Activated CD8-positive, alpha-beta memory T cell treated with anti-CD3 and anti-CD28 coated beads, Interleukin-2, amount 50 U/mL, for 48 hours (primary cell): ENCODE measurements at places on chromosomes 7 and 10.

DNA sequence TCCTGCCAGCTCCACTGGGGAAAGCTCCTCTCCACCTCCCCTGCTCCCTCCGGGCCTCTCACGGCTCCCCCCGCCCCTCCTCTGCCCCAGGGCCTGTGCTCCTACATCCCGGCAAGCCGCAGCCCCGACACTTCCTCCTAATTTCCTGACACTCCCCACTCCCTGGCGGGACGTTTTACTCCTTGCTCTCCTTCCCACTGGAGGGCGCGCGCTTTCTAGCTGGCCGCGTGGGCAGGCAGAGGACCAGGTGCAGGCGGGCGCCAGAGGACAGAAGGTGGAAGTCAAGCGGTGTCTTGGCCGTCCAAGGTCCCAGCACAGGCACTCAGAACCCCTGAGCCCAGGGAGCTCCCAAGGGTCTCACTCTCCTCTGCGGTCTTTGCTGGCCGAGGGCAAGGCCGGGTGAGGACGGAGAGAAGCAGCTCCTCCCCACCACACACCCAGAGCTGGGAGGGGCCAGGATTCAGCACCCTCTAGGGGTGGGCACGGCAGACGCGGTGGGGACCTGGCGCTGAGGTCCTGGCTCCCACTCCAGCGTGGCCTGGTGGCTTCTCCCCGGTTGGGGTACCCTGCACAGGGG lies 19.1 kb downstream of the ADAM8 start:
- DNase-seq, result peak; percentile 76

DNA sequence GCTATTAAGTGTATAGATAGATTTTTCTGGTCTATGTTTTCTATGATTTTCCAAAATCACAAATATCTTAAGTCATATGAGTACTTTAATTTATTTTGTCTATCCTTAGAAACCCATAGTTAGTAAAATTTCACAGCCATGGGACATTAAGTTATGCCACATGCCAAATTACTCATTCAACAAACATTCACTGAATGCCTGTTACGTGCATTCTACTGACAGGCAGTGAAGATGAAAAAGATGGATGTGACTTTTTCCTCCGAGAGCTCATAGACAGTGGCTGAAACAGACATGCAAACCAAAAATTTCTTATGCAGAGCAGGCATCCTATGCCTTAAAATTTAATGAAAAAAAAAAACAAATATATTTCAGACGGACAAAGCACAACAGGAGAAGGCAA lies 84.9 kb downstream of the CHRM2 start:
- DNase-seq, result no peak

- DNase-seq, result no peak
Measured at GRCh38 chr7:2515424-2516193, 4.0 kb upstream of the LFNG start.

GRCh38 chr10:126569513-126570244 lies 100.8 kb downstream of the C10orf90 start:
- no peak for DNase-seq

GRCh38 chr7:30973791-30974604 lies 10.2 kb downstream of the GHRHR start:
- peak; percentile 34 for DNase-seq

GRCh38 chr10:97673736-97674525 lies 13.1 kb downstream of the AVPI1 start:
- DNase-seq, result no peak

GRCh38 chr7:1087952-1088920 lies at the start of gene GPER1:
Gene GPER1 (plus strand): TSS chr7:1088113. CDS start chr7:1091729, 3,616 bp downstream.
- no peak for DNase-seq

DNA sequence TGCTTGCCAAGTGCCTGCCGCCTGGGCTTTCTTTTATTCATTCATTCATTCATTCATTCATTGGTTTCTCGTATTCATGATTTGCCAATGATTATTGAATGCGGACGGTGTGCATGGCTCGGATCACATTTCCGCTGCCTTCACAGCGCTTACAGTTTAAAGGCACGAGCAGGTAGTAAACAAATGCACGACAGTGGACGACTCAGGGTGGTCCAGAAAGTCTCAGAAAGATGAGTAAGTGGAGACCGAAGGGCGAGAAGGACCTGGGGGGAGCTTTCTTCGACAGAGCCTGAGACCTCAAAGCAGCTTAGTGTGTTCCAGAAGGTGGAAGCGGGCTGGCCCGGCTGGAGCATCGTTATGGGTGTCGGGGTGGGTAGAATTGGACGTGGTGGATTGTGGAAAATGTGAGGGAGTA lies 506 bp downstream of the MCM10 start:
- DNase-seq, result peak; percentile 61

GRCh38 chr10:95531058-95531809 lies 29.9 kb downstream of the SORBS1 start:
- DNase-seq, result no peak

DNA sequence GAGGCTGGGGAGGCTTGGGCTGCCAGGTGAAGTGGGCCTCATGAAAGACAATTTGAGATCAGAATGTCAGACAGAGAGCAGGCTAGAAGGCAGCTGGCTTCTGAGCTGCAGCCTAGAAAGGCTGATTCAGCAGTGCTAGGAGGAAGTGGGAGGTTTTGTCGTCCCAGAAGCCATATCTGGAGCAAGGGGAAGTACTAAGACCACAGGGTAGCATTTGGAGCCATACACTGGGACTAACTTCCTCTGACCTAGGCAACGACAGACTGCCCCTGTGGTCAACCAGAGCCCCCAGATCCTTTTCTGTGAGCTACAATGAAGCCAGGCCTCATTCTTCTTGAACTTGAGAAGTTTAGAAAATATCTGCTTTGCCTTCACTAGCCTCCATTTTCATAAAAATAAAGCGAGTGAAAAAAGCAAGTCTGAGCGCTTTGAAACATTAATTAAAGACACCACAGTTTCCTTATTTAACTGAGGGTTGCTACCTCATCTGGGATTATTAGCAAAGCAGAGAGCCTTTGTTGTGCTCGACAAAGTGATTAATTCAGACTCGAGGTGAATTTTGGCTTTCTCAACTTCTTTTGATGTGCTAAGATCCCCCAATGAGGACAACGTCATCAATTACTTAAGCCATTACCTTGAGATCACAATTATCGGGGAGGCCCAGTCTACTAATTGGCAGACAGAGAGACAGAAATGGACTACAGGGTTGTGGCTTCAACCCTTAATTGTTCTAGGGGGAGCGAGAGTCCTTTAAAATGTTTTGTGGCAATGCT lies 26.6 kb downstream of the TBXAS1 start:
- no peak for DNase-seq

DNA sequence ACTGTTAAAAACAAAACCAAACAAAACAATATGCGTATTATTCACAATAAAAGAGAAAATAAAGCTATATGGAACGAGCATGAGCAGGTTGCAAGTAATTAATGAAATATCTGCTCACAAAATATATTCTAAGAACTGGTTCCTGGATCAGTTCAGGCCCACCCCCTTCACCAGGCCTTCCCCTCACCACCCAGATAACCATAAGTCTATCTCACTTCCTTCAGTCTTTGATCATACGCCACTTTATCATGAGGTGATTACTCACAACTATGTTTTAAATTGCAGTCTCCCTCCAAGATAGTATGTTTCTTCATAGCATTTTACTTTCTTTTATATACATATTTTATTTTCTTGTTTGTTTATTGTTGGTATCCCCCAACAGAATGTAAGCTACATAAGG lies 263.1 kb upstream of the HGF start:
- DNase-seq, result no peak

- DNase-seq, result no peak
Measured at GRCh38 chr10:73650537-73651331, 5.1 kb downstream of the SYNPO2L start.

DNA sequence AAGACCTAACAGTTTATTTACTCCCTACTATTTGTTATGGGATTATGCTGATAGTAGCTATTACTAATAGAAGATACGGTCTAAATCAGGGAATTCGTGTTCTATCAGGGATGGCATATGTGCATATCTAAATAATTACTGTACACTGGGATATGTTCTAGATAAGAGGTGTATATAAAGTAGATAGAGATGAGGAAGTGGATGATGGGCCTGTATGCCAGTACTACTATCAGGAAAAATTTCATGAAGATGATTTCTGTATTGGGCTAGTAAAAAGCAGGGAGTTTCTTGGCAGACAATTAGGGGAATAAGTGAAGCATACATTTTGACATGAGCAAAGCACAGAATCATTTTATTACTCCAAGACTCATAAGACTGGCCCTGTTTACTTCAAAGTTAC lies 26.2 kb downstream of the PTPN12 start:
- no peak for DNase-seq

DNA sequence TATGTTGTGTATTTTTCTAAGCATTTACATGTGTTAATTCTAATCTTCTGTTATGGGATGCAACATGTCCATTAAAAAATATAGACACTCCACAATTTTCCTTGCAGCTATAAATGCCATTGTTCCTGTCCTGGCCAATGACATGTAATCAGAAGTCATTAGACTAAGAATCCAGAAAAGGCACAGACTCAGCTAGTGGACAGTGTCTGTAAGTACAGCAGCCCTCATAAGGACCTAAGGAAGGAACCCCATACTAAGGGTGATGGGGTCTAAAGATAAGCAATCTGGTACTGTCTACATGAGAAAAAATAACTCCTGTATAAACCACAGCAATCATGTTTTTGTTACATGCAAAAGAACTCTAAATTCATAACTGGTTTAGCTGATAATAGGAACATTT lies 115.9 kb downstream of the GPR85 start:
- DNase-seq, result no peak

GRCh38 chr7:1544178-1544895 lies 11.7 kb downstream of the TMEM184A start:
- DNase-seq, result no peak

DNA sequence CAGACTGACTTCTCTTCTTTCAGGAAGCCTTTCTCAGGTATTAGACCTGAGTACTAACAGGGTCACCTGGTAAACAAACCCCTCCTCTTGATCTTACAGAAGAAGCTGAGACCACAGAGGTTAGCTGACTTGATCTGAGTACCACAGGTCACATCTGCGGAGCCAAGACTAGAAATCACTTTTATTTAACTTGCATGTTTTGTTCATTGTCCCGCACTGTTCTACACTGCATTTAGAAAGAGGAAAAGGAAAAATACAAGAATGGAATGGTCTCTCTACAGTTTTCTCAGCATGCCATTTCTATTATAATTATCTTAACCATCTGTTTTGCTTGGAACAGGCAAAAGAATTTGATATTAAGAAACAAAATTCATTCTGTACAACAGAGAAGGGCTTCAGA lies 245.6 kb upstream of the ETV1 start:
- DNase-seq, result no peak

- DNase-seq, result no peak
Measured at GRCh38 chr7:45033261-45033930, 33.4 kb downstream of the CCM2 start.

GRCh38 chr10:44234483-44234875 lies 150.4 kb downstream of the CXCL12 start:
- DNase-seq, result no peak

DNA sequence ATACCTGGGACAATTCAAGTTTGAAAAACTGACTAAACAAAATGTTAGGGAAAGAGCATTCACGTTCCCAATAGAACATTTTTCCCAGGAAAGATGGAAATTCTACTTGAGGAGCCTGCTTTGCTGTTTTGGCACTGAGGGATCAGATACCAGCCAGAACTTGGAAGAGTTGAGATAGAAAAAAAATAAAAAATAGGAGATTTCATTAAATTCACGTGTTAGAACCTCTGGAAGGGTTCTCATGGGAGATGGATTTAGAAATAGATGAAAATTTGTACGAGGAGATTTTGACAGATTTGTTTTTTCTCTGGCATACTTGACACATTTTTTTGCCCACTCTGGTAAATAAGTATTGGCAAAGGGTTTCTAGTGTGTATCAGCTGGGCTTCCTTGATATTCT lies 63.7 kb downstream of the CELF2 start:
- no peak for DNase-seq

DNA sequence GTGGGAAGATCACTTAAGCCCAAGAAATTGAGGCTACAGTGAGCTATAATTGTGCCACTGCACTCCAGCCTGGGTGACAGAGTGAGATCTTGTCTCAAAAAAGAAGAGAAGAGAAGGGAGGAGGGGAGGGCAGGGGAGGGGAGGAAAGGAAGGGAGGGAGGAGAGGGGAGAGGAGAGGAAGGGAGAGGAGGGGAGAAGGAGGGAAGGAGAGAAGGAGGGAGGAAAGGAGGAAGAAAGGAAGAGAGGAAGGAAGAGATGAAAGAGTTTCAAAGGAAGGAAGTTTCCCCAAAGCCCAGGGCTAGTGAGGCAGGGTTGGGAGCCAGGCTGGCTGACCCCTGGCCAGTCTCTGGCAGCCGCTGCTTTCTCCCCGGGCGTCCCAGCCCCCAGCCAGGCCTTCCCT lies 32.6 kb downstream of the EPHB4 start:
- DNase-seq, result no peak

DNA sequence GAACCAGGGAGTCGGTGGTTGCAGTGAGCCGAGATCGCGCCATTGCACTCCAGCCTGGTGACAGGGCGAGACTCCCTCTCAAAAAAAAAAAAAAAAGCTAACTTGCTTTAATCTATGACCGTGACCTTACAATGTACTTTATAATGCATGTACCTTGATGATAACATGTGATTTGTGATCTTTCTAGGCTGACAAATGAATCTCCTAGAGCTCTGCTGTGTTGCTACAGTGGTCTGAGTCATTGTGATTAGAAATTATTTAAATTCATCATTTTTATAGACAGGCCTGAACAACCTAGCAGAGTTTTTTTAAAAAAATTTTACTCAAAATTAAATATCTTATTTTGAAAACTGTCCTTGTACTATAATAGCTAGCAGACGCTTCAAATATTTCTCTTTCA lies 722.8 kb downstream of the NRG3 start:
- no peak for DNase-seq

DNA sequence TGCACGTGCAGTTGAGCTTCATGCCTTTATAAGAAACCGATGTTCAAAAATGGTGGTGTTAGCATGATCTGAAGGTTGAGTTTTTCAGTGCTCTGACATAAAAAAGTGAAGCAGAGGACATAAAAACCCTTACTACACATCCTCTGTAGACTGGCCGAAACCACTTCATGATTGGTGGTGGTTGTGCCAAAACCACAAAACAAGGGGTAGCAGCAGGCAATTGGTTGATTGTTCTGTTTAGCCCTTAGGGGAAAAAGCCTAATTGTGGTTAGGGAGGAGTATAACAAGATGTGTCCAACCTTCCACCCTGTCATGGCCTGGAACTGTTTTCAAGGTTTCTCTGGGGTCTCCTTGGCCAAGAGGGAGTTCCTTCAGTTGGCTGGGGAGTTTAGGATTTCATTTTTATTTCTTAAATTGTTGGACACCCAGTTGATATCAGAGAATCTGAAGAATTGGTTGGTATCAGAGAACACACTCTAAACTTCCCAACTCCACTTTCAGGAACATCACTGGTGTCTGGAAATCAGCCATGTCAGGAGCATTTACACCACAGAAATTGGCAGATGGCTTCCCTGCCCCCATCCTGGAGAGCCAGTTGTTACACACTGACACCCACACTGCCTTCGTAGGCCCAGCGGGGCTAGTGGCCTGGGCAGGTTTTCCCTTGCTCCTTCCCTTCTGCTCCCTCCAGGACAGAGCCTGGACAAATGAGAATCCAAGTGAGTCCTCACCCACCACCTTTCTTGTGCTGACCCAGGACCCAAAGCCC lies 18.8 kb downstream of the MRPS24 start:
- DNase-seq, result no peak

GRCh38 chr10:66844176-66844942 lies 81.5 kb upstream of the LRRTM3 start:
- no peak for DNase-seq
